ENCODE measurements at places on chromosomes 16 and 17.

DNA sequence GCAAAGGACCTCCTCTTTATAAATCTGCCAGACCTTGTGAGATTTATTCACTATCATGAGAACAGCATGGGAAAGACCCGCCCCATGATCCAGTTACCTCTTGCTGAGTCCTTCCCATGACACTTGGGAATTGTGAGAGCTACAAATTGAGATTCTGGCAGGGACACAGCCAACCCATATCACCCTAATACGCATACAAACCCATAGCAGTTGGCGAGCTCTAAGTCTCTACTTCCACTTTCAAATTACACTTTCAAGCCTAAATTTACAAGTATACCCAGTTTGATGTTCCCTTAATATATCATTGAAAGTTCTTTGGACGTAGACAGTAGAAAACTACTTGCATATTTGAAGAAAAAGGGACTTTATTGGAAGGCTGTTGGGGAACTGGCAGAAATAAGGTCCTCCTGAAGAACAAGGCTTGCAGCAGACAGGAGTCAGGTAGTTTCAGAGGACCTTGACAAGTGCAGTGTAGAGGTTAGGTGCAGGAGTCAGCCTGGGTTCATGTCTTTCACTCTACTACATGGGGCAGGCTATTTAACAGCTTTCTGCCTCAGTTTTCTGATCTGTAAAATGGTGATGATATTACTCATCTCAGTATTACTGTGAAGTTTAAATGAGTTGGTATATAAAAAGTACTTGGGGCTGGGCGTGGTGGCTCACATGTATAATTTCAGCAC is 107.9 kb upstream of the EEF2KMT start:
- DNase-seq = no peak

GRCh38 chr16:23377071-23377931 is 75.2 kb downstream of the SCNN1B start:
- DNase-seq = no peak

- no peak for DNase-seq
Observed at GRCh38 chr17:57756951-57757350, 11.9 kb upstream of the CCDC182 start.

GRCh38 chr17:13986855-13987254 is 82.4 kb upstream of the COX10 start:
- DNase-seq = no peak

DNA sequence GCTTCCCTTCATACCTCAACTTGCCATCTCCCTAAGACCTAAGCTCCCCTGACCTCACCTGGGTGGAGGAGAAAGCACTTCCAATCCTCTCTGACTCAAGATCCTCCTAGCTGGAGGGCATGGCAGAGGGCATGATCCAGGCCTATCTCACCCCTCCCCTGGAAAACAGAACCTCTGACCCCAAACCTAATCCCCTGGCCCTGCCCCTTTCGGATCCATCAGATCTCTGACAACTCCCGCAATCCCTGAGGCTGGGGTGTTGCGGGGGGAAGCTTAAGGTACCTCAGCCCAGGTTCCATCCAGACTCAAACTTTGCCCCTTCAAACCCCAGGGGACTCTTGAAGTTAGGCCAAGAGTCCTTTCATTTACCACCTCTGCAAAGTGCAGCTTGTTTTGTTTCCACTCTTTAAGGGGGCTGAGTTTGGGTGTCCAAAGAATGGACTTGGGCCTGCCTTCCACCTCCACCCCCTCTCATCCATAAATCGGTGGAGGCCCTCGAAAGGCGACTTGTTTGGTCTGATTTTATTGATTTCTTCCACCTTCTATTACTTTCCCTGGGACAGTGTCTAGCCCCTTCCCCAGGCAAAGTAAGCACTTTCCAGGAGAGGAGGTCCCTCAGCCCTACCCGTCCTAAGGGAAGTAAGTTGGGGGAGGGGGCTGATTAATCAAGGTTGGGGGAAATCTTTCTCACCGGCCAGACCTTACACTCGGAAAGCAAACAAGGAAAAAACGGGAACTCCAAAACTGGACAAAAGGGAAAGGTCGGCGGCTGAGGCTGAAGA is 2.6 kb downstream of the EPOP start:
- no peak for DNase-seq

Data from stimulated activated CD4-positive, alpha-beta T cell treated with anti-CD3 and anti-CD28 coated beads, Interleukin-15, amount 100 ng/mL, for 1 hour (primary cell).